ENCODE measurements at places on chromosomes 12 and 14.
A peak's percentile ranks its signal among the peaks of the same experiment; 100 is the strongest.

DNA sequence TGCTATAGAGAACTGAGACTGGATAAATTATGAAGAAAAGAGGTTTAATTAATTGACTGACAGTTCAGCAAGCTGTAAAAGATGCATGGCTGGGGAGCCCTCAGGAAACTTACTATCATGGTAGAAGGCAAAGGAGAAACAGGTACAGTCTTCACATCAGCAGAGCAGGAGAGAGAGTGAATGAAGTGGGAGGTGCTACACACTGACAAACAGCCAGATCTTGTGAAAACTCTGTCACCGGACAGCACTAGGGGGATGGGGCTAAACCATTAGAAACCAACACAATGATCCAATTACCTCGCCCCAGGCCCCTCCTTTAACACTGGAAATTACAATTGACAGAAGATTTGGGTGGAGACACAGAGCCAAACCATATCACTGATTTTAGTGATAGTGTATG, 682.4 kb downstream of the SLC16A7 start:
- no peak for DNase-seq

- no peak for DNase-seq
Measured at GRCh38 chr12:118866346-118866745, 115.0 kb upstream of the SRRM4 start.

DNA sequence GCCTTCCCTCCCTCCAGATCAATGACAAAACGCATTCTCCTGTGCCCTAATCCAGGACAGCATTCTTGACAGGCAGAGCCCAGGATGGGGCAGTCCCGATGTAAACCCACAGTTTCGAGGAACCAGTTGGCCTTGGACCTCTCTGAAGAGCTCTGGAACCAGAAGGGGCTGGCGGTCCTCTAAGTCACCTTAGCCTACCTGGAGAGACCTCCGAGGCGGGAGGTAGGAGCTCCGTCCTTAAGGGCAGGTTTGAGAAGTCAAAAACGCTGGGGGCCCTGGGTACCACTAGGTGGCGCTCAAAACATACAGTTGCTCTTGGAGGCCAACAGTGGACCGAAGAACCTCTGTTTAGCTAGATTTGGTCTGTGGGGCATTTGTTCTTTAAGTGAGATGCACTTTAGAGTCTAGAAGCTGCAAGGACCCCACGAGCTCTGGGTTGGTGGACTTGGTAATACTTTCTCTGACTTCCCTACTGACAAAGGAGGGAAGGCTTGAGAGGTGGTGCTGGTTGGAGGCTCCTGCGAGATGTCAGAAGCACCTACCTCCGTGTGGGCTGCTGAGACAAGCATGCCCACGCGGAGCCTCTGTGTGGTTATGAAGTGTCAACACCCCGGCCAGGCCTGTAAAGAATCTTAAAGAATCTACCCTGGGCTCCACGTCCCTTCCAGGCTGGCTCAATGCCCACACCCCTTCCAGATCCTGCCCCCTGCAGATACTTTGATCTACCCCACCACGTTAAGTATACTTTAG, 74.8 kb upstream of the CHST11 start:
- peak; percentile 93 for DNase-seq

DNA sequence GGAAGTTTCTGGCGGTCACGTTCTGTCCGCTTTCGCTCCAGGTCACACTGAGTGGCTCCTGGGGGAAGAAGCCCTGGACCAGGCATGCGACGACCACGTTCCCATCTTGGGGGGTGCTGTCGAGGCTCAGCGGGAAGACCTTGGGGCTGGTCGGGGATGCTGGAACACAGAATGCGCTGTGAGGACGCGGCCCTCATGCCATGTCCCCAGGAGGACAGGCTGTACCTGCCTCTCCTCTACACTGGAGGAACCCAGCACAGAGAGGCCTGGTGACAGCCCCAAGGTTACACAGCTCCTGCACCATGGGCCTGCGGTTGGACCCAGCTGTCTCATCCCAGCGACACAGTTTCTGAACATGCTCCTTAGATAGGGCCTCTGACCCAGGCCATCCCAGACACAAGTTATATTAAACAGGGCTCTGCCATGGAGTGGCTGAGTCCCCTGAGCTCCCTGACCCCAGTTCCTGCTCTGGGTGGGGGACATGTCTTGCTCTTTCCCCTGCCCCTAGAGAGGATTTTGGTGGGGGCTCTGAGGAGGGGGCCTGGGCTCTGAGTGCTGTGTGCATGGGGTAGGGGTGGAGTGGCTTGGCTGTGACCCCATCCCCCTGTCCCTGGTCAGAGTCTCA, 62.0 kb downstream of the TMEM121 start:
- DNase-seq: peak; percentile 64

- no peak for DNase-seq
Measured at GRCh38 chr14:64246688-64247087, 47.5 kb downstream of the ESR2 start.

DNA sequence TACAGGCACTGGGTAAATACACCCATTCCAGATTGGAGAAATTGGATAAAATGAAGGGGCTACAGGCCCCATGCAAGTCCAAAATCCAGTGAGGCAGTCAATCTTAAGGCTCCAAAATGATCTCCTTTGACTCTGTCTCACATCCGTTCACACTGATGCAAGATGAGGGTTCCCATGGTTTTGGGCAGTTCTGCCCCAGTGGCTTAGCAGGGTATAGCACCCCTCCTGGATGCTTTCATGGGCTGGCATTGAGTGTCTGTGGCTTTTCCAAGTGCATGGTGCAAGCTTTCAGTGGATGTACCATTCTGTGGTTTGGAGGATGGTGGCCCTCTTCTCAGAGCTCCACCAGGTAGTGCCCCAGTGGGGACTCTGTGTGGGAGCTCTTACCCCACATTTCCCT, 427.2 kb downstream of the TRHDE start:
- no peak for DNase-seq

DNA sequence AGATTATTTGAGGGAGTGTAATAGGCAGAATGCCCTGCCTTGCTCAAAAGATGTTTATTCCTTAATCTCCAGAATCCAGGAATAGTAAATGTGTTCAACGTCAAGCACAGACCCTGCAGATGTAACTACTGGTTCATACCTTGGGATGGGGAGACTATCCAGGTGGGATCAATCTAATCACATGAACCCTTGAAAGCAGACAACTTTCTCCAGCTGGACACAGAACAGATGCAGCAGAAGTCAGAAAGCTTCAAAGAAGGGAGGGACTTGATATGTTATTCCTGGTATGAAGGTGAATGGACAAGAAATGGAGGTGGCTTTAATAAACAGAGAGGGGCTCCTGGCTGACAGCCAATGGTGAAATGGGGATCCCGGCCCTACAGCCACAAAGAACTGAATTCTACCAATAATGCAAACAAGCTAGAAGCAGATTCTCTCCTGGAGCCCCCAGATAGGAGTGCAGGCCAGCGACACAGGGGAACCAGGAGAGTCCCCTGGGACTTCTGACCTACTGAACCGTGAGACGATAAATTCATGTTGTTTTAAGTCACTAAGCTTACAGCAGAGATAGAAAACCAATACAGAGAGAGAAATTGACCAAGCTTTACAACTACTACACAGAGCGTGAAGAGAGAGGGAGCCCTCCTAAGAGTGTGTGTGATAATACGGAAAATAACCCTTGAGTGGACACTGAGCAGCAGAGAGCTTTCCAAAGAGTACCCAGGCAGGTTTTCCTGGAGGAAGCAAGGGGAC, 133.5 kb upstream of the TMEM132C start:
- no peak for DNase-seq

GRCh38 chr12:43836475-43836989, 651 bp downstream of the TMEM117 start:
- DNase-seq: no peak

DNA sequence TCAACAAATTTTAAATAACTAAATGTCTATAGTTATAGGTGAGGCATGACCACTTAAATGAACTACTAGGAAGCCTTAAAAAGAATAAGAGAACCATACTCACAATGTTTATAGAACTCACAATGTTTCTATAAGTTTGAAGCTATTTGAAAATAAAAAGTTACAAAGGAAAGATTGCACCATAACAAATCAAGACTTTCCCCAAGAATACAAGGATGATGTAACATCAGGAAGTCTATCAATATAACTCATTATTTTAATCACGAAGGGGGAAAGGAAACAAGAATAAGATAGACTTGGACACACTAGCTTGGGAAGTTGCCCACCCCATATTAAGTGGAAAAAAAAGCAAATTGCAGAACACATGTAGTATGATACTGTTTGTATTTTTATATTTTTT, 26.9 kb downstream of the TMEM233 start:
- DNase-seq: no peak

DNA sequence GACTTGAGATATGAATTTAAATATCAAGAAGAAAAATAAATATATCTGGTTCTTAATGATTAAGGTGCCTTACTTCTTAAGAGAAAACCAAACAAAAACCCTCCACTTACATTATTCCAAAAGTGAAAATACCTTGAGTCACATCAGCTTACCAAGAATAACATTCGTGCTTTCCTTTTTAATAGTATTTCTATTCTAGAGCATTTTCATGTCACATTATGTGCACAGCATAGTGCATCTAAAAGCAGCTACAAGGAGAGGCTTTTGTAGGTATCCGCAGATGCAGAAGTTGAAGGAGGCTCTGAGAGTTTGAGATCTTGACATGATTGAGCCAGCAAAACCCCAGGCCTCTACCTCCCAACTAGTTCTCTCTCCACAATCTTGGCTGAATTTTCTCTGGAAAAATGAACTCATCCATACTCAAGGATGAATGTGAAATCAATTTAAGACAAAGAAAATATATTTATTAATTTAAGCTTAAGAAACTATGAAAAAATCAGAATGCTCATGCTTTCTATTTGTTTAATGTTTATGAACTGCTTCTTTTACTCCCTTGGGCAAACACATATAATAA, 275.0 kb downstream of the AKAP6 start:
- DNase-seq: no peak

- DNase-seq: no peak
Measured at GRCh38 chr14:50750323-50750722, 80.6 kb downstream of the NIN start.

DNA sequence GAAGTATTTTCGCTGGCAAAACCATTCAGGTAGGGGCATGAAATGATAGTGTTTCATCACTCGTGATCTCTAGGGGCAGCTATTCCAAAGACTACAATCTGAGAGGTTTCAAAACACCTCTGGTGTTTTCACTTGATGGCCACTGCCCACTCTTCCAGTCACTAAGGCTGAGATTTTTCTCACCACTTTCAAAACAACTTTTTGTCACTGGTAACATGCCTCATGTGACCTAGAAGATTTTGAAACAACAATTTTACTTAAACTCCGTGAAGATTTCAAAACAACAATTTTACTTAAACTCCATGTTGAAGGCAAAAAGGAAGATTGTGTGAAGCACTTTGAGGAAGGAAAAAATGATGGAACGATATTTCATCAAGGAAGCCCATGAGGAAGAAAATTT, 1.2 kb upstream of the IRAK3 start:
- DNase-seq: no peak
